Fibroblast of skin of abdomen (primary cell): ENCODE measurements at places on chromosomes 7 and 10.

GRCh38 chr10:32237644-32238345 lies 109.2 kb downstream of the EPC1 start:
- peak; percentile 68 for DNase-seq

DNA sequence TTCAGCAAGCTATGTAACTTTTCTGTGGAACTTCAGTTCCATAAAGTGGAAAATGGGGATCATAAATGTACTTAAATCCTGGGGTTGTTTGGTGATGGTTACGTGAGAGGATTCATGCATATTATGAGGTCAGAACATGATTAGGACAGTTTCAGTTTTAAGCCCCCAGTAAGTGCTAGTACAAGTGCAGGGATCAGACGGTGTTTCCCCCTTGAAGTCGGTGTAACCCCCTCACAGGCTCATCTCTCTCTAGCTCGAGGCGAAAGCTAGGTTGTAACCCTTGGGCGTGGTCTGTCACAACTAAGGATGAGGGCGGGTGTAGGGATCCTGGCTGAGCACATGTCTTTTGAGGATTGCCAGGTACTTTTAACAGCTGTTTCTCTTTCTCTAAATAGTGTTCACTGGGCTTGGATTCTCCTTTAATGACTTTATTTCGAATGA lies 84.7 kb downstream of the SPAG6 start:
- no peak for DNase-seq

DNA sequence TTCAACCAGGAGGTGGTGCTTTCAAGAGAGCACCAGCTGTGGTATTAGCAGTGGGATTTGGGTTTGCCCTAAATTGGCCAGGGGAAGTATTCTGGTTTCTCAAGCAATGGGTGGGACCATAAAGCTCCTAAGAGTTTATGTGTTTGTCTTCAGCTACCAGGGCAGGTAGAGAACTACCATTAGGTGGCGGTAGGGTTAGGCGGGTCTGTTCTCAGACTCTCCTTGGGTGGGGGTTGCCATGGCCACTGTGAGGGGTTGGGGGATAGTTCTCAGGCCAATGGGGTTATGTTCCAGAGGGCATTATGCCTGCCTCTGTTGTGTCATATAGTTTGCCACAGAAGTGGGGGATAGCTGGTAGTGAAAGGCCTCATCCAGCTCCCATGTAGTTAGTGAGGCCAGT lies 47.7 kb upstream of the BICC1 start:
- DNase-seq: no peak

DNA sequence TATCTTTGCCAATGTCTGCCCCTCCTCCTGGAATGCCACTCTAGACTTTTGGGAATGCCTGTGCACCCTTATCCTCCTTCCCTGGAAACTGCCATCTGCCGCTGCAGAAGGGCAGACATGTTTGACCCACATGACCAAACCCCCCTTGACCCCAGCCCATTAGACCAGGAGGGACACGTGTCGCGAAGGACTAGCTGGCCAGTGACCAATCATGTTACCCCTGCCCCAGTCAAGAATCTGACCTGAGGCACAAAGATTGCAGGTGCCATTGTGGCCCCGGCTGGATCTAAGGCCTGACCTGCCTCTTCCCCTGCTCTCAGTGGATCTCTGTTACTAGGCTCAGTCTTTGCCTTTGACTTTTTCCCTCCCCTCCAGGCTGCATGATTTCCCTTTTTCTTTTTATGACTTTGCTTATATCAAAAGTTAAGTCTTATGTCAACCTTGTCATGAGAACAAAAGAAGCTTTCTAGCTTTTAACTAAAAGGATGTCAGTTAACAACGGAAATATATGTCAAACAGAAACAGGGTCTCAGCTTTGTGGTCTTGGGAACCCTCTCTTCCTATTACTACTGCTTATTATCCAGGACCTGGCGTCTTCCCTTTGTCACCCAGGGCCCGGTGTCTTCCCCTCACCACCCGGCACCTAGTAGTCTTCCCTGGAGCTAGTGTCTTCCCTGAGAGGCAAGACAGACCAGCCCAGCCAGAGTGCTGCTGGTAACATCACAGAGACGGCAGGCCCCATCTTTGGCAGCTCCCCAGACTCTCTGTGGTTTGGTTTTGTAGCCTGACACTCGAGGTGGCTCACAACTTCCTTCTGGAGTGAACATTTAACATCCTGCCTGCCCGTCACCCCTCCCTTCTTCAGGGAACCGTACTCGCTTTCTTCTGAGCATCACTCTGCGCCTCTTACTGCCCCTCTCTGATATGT lies 24.4 kb upstream of the PPIF start:
- peak; percentile 94 for DNase-seq

- no peak for DNase-seq
Observed at GRCh38 chr7:44195889-44196288, 4.9 kb upstream of the YKT6 start.
